GM06990 (cell line): ENCODE measurements at places on chromosomes 2 and 18.
A peak's percentile ranks its signal among the peaks of the same experiment; 100 is the strongest.

DNA sequence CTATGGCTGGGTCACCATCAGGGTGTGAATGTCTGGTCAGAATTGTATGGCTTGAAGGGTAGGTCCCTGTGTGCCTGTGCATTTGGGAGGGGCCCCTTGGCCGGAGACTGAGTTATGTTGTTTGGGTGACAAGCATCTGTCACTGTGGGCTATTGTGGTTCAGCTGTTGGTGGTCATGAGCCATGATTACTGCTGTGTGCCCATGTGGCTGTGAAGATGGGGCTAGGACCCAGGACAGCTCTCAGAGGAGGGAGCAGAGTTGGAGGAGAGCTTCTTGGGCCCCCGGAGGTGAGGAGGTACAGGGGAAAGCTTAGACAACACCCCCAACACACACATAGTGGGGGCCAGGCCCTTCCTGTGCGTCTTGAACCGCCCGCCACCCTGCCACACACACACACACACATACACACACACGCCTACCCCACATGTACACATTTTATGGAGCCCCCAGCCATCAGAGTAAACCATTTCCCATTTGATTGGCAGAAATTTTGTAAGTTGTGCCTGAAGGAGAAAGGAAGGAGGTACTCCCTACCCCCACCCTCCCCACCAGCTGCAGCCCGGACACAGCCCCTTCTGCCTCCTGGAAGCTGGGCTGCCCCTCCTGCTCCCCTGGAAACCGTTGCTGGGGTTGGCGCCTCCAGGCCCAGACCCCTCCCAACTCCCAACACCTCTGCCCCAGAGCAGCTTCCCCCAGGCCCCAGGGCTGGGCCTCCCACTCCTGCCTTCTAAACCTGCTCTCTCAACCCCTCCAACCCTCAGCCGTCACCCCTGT is 2.0 kb downstream of the GAREM2 start:
- no peak for DNase-seq

GRCh38 chr2:198077477-198077876 is 273.1 kb downstream of the PLCL1 start:
- DNase-seq = no peak

GRCh38 chr2:149077861-149078260 is 39.4 kb downstream of the LYPD6B start:
- no peak for DNase-seq

DNA sequence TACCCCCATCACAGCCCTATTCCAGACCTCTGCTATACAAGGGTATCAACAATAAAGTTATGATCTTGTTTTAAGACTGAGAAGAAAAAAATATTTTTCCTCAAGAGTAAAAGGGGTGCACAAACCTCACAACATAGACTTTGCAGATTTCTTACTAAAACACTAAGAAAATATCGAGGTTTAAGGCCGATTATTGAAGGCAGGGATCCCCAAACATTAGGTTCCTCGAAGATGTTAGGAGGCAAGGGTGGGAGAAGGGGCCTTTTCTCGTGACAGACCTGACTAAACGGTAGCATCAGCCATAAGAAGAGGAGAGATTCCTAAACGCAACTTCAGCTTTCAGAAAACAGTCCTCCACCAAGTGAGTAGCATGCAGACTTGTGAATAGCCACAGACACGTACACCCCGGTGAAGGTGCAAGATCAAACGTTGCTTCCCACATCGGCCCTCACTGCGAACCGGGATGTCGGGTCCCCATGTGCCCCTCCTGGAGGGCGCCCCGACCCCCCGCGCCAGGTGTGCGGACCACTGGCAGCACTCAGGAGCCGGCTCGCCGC is 678 bp downstream of the PIAS2 start:
- DNase-seq = no peak

- no peak for DNase-seq
Observed at GRCh38 chr2:16368328-16368727, 297.3 kb downstream of the CYRIA start.

- no peak for DNase-seq
Observed at GRCh38 chr2:202378662-202379358, 2.7 kb downstream of the BMPR2 start.

GRCh38 chr2:229363185-229363814 is 92.2 kb upstream of the PID1 start:
- no peak for DNase-seq

GRCh38 chr2:190882856-190883582 is 2.4 kb downstream of the GLS start:
- DNase-seq = no peak

GRCh38 chr18:28161608-28162599 is 15.0 kb downstream of the CDH2 start:
- DNase-seq = no peak

DNA sequence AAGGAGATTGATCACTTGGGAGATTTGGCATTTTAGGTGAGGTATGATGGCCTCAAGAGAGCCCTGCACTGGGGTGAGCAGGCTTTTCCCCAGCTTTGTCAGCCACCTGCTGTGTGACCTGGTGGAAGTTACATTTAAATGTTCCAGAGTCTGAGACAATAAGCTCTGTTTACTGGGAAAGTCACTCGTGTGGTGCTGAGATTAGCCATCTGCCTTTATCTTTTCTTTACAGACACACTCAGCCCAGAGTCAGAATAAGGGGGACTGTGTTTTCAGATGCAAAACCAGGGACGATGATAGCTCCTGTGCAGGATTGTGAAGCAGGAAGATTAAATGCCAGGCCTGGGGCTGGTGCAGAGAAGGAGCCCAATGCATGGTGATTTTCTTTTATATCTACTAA is 47.9 kb downstream of the SH3RF3 start:
- no peak for DNase-seq

DNA sequence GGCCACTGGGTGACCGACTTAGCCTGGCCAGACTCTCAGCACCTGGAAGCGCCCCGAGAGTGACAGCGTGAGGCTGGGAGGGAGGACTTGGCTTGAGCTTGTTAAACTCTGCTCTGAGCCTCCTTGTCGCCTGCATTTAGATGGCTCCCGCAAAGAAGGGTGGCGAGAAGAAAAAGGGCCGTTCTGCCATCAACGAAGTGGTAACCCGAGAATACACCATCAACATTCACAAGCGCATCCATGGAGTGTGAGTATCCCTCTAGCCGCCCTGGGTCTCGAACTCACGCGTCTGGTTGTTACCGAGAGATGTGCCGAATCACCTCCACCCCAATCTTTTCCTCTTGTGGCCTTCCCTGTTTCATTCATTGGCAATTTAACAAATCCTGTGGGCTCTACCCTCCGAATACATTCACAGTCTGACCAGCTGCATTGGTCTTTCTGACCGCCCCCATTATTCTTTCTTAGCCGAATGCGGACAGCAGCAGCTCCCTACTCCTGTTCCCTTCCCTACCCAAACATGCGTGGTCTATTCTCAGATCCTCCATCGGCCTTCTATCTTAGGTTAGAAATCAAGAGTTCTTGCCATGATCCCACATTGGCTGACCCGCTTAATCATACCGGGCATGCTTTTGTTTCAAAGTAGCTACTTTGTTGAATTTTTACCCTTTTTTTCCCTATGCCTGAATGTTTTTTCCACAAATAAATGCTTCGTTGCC is 631 bp downstream of the RPL31 start:
- no peak for DNase-seq

DNA sequence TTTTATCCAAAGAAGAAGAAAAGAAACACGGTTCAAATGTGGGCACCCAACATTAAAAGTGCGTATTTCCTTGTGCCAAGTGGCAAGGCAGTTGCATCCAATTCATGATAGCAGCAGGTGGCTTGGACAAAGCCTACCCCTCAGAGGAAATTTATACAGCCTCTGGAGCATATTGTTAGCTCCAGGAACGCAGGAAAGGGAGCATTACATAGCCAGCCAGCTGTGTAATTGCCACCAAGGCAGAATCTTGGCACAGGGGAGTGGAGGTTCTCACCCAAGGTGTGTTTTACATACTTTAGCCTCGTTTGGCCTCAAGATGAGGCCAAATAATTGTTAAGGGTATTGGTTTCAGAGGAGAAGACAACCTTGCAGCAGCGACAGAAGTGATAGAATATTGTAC is 526.9 kb downstream of the TMEM182 start:
- DNase-seq = no peak

GRCh38 chr2:41414486-41415230 is 633.2 kb upstream of the PKDCC start:
- DNase-seq = no peak

GRCh38 chr2:165582409-165582808 is 112.9 kb downstream of the CSRNP3 start:
- no peak for DNase-seq

DNA sequence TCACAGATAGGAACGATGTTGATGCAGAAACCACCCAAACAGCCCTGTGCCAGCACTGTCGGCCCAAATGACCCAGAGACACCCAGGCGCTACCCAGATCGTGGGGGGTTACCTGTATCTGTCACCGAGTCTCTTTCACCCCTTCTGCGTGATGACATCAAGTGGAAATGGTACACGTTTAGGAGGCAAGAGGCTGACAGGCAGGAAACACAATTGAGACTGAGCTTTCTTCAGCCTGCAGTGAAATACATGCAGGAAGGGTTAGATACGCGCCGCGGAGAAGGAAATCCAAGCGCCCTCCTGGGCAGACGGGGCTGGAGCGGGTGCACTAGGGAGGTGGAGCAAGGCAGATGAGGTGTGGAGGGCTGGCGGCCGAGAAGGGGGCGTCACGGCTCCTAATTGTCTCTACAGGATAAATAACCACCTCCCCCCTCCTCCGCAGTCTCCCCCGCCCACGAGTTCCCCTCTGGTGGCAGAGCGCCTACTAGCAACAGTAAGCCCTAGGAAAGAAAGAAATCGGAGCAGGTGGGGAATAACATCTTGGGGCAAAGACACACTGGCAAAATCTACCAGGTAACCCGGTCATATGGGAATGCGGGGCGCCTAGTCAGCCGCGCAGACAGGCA is at the start of gene RNF152:
Gene RNF152, minus strand, starts transcription at position 325 of the 626 bp plus-strand sequence. CDS start 76,544 bp downstream, outside the sequence.
- peak; percentile 22 for DNase-seq

DNA sequence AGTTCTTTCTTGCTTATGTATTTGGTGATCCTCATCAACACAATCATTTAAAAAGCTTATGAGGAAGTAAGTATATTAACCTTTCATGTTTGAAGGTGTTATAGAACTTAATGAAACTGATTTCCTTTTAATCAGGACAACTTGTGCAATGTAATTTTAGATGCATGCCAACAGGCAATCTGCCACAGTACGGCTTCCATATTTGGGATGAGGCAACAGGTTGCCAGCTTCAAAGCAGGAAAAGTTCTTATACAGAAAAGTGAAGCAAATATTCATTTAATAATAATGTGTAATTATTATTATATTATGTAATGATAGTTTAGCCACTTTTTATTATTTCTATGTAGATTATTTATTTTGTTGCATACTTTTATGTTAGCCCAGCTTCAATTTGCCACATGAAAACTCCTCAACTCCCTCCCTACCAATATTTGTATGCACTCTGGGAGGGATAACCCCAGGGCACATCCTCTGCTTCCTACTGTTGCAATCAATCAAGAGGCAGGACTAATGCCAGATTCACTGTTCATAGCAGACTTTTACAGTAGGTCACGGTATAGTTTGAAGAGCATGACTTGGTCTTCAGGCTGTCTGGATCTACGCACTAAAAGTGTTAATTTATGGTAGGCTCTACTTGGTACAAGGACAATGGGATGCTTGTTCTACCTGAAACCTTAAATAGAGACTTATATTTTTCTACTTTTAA is 277.2 kb downstream of the AGPS start:
- DNase-seq = no peak

- DNase-seq = no peak
Observed at GRCh38 chr18:23324056-23324811, 128.9 kb upstream of the RIOK3 start.

DNA sequence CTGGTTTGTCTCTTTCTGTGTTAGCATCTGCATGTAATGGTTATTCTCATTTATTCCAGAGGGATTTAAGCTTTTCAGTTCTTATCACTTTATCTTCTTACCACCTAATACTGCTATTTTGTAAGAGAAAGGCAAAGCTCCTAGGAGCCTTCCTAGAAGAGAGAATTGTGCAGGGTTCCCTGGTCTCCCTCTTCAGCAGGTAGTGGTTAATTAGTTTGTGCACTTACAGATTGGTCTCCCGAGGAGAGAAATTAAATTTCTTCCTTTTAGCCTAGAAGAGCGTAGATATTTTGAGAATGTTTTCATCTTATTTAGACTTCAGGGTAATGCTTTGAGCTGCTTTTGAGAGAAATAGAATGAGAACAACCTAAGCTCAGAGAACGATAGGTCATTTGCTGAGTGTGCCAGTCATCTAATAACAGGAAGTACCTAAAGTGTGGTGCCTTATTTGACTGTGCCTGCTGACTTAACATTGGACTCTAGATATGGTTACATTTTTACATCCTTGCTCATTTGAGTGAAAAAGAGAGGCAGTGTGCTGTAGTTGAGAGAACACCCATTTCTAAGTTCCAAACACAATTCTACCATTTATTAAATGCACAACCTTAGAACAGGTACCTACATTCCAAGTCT is 651.4 kb downstream of the STK39 start:
- DNase-seq = no peak

DNA sequence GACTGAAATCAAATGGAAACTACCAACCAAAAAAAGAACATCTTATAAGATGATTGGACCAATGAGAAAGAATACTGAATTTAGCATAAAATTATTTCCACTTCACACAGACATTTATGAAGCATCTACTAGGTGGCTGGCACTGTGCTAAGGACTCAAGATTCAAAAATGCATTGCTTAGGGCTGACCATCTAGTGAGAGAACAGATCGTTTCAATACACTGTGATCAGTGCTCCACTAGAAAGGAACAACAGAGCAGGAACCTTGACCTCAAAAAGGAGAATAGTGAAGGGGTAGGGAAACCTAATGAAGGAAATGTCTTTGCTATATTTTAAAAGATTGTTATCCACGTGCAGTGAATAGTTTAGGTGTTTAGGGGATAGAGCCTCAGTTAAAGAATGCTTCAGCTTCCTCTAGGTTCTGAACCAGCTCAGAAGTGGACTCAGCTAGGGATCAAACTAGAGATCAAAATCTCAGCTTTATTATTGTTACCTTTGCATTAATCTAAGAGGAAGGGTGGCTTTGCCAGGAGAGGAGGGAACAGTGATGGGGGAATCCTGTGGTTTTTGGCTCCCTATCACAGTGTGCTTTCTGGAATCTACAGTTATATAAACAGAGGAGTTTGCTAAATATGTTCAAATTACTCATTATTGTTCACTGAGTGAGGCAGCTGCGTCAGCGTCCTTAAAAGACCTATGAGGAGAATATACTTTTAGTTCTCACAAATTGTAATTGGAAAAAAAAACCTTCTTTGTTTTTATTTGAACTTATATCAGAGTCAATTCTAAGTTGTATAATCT is 16.2 kb upstream of the BBS5 start:
- DNase-seq = no peak

- peak; percentile 69 for DNase-seq
Observed at GRCh38 chr2:105790461-105791149, 45.9 kb downstream of the NCK2 start.

- no peak for DNase-seq
Observed at GRCh38 chr2:185970148-185970852, 231.7 kb downstream of the FSIP2 start.

GRCh38 chr18:9614401-9615279 is at the start of gene PPP4R1:
PPP4R1 (minus strand) TSS chr18:9614559; CDS start chr18:9614484, 75 bp downstream.
- DNase-seq = peak; percentile 81

- DNase-seq = no peak
Observed at GRCh38 chr2:73640511-73640911, 1.7 kb downstream of the NAT8 start.

GRCh38 chr18:58067601-58068000 is 23.6 kb downstream of the NEDD4L start:
- DNase-seq = no peak
